Posterior vena cava (tissue), 2 donors: ENCODE measurements at places on chromosomes 1 and 21. TPM values are rescaled to one million over a fixed set of nuclear protein-coding genes. Genes with fewer than 3 reads are reported as not detected.

SCCPDH gene
- 23.2 TPM for total RNA-seq

LCE3D gene
- total RNA-seq = not detected

BATF3 gene
- total RNA-seq = 20.1 TPM

SIPA1L2 gene
- 14.9 TPM for total RNA-seq

KIF26B gene
- 0.62 TPM for total RNA-seq

SPRR3 gene
- total RNA-seq = not detected

TMEM82 gene
- not detected for total RNA-seq

DNA sequence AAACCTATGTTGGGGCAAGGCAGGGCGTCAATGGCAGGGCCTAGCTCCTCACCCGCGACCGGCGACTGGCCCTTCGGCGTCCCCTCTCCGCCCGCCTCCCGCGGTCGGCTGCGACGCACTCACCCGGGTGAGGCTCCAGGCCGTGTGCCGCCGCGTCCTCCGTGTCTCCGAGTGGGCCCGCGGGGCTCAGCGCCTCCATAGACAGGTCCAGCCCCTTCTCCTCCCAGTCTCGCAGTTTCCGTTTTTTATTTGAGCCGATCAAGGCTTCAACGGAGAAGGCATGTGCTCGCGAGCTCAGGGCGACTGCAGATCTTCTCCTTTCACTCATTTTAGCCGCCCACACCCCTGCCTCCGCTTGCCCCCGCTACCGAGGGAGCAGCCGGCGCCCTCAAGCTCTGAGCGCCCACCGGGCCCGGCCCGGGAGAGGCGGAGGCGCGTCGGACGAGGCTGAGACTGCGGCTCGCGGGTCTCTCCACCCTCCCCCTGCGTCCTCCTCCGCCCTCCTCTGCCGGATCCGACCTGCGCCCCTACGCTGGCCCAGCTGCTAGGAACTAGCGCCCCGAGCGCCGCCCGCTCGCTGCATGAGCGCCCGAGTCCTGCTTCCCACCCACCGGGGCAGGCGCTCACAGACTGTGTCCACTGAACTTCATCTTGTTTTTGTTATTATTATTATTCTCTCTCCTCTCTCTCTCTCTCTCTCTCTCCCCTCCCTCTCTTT lies 516 bp downstream of the TBX15 start:
- no peak for DNase-seq

- no peak for DNase-seq
These were observed 107.5 kb upstream of the SIM2 start for GRCh38 chr21:36591326-36591970.

DNA sequence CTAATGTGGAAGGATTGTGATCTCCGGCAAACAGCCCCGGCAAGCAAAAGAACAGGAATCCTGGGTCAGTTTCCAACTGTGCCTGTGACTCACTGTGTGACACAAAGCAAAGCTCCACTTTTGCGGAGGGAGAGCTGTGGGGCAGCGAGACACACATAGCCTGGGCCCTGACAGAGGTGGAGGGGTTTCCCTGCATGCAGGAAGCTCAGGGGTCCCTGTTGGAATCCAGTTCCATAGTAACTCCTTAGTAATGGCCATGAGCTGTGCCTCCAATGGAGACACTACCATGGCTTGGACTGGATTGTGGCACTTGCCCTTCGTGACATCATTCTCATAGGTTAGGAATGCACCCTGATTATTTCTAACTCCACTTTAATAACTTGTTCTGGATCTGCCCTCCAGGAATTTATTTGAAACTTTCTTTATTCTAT lies 47.0 kb upstream of the ATF3 start:
- no peak for DNase-seq

DNA sequence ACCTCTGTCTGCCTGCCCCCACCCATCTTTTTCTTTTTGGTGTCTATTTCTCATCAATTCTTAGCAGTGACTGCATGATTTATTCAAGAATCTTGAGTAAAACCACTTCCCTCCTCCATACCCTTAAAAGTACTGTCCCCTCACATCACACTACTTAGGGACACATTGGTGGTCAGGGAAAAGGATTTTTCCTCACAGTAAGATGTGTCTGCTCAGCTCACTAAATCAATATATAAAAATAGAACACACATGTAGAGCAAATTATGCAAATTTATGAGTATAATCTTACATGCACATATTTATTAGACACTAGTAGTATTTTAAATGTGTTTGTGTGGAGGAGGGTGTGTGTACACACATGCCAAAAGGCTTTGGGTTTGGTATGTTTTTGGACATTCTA lies 202.0 kb downstream of the PBX1 start:
- DNase-seq = no peak

GRCh38 chr21:16834791-16835190 lies 678.1 kb upstream of the CXADR start:
- no peak for DNase-seq

DNA sequence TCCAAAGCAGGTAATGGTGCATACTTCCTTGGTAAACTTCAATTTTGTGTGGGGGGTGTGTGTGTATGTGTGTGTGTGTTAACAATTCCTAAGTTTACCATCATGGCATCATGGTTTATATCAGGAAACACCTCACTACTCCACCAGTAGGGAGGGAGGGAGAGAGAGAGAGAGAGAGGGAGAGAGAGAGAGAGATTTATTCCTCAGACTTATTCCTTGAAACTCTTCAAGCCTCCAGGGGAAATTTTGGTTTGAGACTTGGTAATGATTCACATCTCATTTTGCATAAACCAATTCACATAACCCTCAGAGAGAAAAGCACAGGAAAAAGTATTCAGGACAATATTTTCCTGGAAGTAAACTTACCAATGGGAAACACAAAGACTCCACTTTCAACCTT lies 115.0 kb downstream of the TTLL7 start:
- DNase-seq = no peak

GRCh38 chr21:14013056-14013603 lies 197.6 kb downstream of the LIPI start:
- DNase-seq = no peak

GRCh38 chr1:212207822-212208520 lies 77.2 kb upstream of the PPP2R5A start:
- no peak for DNase-seq

- no peak for DNase-seq
These were observed 112.7 kb upstream of the COA6 start for GRCh38 chr1:234260578-234260977.

GRCh38 chr1:154453161-154453560 lies 48.0 kb downstream of the IL6R start:
- no peak for DNase-seq

DNA sequence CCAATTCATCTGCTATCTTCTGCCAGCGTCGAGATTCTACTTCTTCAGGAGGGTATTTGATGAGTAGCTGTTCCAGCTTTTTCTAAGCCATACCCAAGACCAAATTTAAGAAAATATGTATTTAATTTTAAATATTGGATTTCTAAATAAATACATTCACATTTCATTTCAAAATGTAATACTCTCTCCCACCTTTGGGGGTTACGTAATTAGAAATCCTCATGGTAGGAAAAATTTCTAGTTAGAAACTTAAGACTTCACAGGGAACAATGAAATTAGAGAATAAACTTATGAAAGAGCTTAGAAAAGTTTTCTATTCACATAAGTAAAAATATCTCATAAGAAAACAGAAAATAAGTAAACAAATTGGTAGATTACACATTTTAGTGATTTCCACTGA lies 102.9 kb downstream of the ZZZ3 start:
- no peak for DNase-seq

- DNase-seq = no peak
These were observed 876 bp upstream of the CATSPERE start for GRCh38 chr1:244460197-244460596.

GRCh38 chr1:239547987-239548386 lies 161.6 kb downstream of the CHRM3 start:
- no peak for DNase-seq

- DNase-seq = no peak
These were observed 633 bp upstream of the PPFIA4 start for GRCh38 chr1:203025686-203026030.

DNA sequence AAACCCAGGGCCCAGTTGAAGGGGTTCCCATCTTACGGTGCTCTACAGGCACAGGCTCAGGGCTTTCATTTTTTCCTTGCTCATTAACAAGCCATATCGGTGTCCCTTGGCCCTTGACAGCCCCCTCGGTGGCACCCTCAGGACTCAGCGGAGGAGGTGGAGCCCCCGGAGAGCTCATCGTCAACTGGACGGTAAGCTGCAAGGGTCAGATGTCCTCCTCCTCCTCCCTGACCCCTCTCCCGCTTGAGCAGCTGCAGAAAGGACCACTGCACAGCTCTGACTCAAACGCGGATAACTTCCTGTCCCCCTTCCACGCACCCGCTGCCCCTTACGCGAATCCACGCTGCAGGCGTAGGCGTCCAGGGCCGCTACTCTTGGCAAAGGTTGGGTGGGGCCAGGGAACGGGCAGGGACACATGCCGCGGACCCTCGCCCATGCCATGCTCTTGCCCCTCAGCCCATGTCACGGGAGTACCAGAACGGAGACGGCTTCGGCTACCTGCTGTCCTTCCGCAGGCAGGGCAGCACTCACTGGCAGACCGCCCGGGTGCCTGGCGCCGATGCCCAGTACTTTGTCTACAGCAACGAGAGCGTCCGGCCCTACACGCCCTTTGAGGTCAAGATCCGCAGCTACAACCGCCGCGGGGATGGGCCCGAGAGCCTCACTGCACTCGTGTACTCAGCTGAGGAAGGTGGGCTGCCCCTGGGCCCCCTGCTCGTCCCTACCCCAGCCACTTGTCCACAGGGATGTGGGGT lies 14.7 kb downstream of the TMEM81 start:
- no peak for DNase-seq

GRCh38 chr1:80083892-80084291 lies 1077.4 kb upstream of the ADGRL4 start:
- no peak for DNase-seq

DNA sequence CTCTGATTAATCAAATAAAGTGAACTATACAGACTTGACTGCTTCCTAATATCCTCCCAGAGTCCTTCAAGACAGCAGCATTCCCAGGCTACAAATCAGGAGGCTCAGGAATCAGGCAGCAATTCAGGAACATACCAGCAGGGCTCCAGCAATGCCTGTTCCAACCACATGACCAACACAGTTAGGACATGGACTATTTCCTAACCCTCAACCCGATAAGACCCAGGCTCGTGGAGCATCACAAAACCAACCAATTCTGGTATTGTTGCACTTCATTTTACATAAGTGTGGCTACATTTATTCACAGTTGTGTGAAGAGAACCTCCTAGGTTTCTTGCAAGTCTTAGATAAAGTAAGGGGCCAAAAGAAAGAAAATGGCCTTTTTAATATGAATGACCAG lies 546.2 kb upstream of the ADGRL2 start:
- no peak for DNase-seq

GRCh38 chr1:77182083-77182482 lies 37.1 kb downstream of the PIGK start:
- DNase-seq = no peak

- no peak for DNase-seq
These were observed 345.7 kb upstream of the RUNX1 start for GRCh38 chr21:35394634-35395369.

DNA sequence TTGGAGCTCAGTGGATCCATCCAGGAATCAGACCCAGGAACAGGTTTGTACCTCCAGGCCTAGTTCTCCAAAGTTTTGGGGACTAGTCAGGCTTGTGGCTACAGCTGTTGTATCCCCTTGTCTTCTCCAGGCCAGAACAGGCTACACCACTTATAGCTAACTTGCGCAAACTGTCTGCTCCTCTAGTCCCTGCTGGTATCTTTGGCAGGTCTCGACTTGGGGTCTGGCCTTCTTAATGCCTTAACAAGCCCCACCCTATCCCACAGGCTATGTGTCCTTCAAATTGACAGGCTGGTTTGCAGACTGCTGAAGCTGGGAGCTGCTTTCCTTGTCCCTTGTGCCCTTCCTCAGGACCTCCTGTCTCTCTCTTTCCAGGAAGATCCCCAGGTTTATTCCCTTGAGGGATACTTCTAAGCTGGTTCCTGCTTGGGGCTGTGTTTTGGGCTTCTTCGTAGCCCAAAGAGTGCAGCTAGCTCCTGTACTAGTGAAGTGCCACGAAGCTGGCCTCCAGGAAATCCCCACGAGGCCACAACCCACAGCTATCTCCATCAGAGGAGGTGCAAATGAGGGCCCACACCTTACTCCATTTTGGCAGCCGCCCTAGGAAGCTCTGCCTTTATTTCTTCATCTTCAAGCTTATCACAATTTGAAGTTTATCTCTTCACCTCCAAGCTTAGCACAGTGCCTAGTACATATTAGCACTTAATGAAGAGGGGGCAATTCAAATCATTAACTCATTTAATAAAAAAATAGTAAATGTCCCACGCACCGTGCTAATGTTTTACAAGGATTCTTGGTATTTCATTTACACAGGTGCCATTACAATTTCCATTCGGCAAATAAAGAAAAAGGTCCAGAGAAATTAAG lies 683 bp upstream of the DMAP1 start:
- DNase-seq = peak; percentile 69

DNA sequence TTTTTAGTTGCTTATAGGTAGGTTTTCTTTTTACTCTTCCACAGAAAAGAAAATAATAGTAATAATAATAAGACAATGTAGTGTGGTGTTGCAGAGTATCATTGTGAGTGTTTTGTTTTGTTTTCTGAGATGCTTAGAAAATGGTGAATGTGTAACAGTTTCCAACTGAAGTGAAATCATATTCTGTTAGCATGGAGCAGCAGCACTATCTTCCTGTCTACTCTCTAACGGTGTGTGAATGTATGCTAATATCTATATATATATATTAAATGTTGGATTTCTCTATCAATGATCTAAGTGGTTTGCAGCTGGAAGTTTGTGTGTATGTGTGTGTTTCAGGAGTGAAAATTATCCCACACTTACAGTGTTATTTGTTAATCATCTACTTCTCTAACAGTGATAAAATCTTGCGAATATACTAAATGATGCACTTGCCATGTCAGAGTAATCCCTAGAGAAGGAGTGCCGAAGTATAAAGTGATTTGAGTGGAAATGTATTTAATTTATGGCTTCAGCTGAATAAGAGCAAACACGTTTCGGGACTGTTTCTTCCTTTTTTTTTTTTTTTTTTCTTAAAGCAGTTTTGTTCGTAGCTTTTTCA lies 377 bp downstream of the SAMD13 start:
- DNase-seq = no peak

DNA sequence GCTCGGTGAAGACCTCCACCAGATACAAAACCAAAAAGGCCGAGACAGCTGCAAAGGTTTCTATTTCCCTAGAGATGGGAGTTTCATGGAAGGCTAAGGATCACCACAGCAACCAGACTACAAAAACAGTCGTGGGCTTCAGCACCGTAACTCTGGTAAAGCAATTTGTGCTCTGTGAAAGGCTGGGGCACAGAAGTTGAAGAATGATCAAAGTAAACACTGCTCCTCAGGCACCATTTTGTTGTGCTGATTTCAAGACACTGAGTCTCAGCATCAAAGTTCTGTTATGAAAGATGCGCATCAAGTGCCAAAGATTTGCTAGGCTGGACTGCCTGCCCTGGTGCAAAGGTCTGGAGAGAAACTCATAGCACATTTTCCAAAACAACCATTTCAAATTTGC lies 116.2 kb downstream of the TGFBR3 start:
- no peak for DNase-seq

DNA sequence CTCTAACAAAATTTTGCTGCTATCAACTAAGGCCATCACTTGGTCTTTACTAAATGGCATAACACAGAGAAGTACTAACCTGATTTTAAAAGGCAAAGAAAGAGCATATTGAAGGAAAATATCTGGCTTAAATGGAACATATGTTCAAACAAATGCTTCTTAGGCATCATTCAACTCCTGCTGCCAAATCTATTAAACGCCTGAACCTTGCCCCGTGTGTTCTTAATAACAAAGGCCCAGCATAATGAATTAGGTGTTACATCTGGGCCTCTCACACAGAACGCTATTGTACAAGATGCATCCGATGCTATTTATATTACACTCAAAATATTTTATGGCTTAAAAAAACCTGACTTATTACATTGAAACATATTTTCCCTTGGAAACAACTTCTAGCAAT lies 48.4 kb downstream of the B3GALNT2 start:
- no peak for DNase-seq

- no peak for DNase-seq
These were observed 17.2 kb upstream of the PSMA5 start for GRCh38 chr1:109443476-109443875.
